Esophagus mucosa (tissue), 1 donor: ENCODE measurements at places on chromosomes 11 and 22.

DNA sequence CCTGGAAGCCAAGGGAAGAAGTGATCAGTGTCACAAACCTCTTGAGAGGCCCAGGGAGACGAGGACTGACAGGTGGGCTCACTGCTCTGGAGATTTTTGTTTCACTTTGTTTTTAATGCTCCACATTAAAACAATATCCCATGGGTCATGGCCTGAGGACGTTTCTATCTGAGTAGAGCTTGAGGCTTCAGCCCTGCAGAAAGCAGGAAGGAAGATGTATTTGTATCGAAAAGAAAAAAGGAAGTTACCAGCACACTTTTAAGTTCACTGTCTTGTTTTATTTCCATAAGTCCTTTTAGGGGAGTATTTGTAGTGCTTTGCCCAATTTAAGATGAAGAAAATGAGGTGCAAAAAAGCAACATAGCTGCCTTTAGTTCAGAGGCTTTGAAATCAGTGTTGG lies 191.1 kb downstream of the GRIK4 start:
- ATAC-seq = no peak

DNA sequence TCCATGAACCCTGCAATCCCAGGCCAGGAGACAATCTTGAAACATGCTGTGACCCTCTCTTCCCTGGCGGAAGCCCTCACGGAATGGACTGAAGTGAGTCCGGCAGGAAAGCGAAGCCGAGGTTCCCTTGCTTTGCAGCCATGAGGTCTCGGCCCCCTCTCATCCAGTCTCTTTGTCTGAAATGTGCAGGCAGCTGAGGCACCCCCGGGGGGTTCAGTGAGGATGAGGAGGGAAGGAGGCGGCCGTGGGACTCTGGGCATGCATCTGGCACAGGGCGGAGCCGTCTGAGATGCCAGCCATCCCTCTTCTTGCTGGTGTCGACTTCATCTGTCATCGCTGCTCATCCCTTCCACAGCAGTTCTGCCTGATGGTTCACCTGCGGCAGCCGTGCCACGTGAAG lies 1485.7 kb downstream of the BRD1 start:
- ATAC-seq = no peak

DNA sequence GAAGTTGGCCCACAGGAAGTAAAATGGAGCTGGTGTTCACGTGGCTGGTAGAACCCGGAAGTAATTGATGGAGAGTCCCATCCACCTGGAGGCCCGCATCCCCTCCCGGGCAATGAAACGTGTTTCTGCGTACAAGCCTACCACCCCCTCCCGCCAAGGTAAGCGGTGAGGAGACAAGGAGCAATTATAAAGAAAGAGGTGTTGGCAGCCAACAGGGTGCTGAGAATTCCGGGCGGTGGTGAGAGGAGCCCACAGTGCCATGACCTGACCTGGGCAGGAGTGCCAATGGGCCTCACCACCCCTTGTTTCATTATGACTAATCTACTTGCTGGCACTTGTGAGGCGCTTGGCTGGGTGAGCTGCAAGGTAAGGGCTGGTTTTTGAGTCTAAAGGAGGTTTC lies 83.8 kb upstream of the BID start:
- peak; percentile 86 for ATAC-seq

DNA sequence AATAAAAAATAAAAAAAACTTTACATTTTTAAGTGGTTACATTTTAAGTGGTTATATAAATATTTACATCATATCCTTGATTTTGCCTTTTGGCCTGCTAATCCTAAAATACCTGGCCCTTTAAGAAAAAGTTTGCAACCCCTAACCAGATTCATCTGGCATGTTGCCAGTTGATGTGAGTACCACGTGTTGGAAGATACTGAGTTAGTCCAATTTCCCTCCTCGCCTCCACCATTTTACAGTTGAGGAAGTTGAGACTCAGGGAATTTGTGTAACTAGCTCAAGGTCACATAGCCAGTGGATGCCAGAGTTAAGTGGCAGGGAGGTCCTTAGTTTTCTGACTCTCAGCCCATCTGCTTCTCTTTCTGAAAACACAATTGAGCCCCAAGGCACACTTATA lies 5.1 kb downstream of the ELF5 start:
- ATAC-seq = no peak

GRCh38 chr11:1796413-1797011 lies 32.8 kb upstream of the CTSD start:
- peak; percentile 93 for ATAC-seq
